ENCODE measurements at places on chromosomes 7 and 10.

GRCh38 chr10:118017850-118018249 lies 28.9 kb downstream of the RAB11FIP2 start:
- no peak for DNase-seq

- no peak for DNase-seq
These were observed 37.3 kb upstream of the PRKAR2B start for GRCh38 chr7:107007007-107007891.

- DNase-seq, result no peak
These were observed 19.8 kb downstream of the NANOS1 start for GRCh38 chr10:119049361-119049760.

DNA sequence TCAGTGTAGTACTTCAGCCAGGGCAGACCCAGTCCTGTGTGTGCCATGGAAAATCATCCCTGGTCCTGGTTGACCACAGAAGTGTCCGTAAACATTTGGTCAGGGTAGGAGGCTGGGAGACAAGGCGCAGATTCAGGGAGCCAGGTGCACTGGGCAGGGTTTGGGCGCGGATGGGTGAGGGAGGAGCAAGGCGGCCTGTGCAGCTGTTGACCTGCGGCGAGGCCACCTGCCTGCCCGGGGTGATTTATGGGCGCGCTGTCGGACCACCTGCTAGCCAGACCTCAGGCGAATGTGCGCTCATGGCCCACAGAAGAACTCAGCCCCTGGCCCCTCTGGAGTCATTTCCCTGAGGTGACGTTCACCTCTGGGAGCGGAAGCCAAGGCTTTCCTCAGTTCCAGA lies 6.6 kb downstream of the SFRP5 start:
- no peak for DNase-seq

GRCh38 chr10:28470873-28471651 lies 61.9 kb upstream of the WAC start:
- DNase-seq, result no peak

DNA sequence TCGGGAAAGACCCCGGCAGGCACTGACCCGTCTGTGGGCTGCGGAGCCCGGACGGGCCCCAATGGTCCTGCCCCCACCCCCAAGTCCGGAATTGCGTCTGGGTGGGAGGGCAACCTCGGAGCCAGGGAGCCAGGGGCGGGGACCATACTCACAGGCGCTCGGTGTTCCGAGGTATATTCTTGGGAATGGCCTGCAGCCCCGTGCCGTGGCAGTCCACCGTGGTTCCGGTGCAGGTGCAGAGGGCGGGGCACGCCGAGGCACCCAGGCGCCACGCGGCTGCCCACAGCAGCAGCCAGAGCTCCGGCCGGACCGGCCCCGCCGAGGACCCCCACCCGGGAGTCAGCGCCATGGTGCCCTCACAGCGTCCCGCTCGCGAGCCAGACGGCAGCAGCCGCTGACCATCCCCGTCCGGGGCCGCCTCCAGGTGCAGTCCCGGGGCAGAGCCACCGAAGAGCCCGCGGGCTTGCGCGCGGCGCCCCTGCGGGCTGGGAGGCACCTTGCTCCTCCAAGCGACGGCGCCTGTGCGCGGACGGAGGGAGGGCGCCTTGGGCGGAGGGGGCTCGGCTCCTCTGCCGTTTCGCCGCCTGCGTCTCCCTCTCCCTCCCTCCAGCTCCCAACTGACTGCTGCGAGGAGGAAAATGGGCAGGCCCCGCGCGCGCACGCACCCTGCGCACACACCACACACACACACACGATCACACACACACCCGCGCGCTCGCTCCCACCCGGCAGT lies at the start of gene SLIT1:
Gene SLIT1, minus strand, starts transcription at position 634 of the 733 bp plus-strand sequence. Its CDS starts 285 bp downstream, at position 349.
- no peak for DNase-seq

- DNase-seq, result peak; percentile 77
These were observed 13.3 kb downstream of the MAP3K8 start for GRCh38 chr10:30447125-30447799.

DNA sequence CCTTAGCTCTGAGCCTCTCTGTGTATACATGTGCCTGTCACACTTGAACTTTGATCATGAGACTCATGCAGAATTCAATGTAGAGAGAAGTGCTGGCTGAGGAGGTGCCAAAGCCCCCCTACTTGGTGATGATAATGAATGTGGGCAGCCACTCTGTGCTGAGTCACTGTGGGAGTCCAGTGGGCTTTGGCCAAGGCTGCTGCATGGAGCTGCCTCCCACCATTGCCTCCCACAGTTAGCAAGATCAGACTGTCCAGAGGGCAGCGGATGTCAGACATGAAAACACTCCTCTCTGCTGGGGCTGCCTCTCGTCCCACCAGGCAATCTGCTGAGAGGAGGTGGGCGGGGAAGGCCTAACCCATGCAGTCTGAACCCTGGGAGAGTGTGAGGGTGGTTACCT lies 180.3 kb downstream of the SH2D4B start:
- DNase-seq, result no peak

DNA sequence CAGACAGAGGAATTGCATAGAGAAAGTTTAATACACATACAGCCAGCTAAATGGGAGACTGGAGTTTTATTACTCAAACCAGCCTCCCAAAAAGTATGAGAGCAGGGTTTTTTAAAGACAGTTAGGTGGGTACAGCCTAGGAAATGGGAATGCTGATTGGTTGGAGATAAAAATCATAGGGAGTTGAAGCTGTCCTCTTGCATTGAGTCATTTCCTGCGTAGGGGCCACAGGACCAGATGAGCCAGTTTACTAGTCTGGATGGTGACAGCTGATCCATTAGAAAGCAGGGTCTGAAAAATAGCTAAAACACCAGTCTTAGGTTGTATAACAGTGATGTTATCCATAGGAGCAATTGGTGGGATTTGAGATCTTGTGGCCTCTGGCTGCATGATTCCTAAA lies 76.1 kb upstream of the POM121L12 start:
- no peak for DNase-seq

- DNase-seq, result no peak
These were observed 29.9 kb upstream of the PDCD4 start for GRCh38 chr10:110841767-110842267.

DNA sequence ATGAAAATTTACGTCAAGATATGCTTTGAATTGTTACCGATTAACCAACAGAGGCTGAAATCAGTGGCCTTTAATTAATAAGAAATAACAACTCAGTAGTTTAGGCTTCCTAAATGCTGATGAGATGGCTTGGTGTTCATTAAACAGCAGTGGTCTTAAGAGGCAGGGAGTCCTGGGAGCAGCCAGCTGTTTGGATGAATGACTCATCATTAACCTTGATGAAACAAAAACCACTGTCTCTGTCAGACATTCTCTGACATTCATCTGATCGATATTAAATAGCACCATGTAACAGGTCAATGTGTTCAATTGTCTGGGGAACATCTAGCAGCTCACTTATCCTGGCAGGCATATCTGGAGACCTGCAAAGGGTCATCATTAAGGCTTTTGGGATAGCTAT lies 234.2 kb upstream of the LRRN3 start:
- DNase-seq, result no peak

GRCh38 chr10:22801785-22802184 lies 87.4 kb upstream of the PIP4K2A start:
- DNase-seq, result no peak

- no peak for DNase-seq
These were observed 257.2 kb upstream of the CACNA2D1 start for GRCh38 chr7:82700741-82701140.

GRCh38 chr7:154287356-154287755 lies 235.2 kb downstream of the DPP6 start:
- DNase-seq, result no peak

- no peak for DNase-seq
These were observed 41.0 kb upstream of the EMX2 start for GRCh38 chr10:117501460-117502035.

DNA sequence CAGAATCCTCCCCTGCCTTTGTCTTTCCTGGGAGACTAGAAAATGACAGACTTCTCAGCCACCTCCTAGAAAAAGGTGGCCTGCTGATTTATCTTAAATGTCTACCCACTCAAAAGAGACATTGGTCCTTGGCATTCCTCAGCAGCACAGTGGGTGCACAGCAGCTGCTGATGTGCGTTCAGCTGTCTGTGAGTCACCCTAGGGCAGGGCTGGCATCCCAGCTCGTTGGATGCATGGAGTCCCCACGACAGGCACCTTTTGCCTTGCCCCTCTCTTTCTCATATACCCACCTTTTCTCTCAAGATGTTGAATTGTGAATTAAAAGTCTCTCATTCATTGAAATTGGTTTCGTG lies 113.0 kb downstream of the DOCK1 start:
- no peak for DNase-seq

DNA sequence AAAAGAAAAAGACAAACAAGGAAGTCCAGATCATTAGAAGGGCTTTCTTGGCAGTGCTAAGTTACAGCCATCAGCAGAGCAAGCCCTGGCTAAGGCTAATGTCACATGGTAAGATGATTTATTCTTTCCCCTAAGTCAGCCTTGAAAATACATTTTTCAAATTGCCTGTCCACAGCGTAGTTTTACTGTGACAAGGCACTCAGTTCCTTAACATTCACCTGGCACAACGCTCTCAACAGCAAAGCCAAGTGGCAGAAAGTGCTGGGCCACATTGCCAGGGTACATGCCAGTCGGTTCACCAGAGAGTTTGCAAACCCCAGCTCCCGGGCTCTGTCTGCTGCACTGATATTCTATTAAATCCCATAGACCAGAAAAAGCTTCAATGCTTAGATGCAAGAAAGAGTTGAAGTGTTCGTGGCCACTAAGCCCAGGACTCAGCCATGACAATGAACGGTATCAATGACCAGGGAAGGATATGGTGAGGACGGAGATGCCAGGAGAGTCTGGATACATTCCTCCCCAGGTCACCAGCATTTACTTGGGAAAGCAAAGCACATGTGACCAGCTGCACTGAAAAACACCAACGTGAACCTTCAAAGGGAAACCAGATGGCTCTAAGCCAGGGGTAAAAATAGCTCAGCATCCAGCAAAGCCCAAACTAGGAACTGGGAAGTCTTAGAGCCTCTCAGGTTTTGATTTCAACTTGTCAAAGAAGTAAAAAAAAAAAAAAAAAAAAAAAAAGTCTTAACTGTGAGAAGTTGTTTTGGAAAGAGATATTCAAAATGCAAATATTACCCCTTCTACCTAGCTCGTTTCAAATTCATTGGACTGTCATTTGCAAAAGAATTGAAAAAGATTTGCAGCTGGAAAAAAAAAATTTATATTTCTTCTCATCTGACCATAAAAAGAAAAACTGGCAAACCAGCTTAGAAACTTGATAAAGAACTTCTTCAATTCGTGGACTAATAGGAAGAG lies 23.9 kb upstream of the MPP7 start:
- peak; percentile 59 for DNase-seq

GRCh38 chr7:105958012-105958411 lies 5.1 kb upstream of the CDHR3 start:
- no peak for DNase-seq

DNA sequence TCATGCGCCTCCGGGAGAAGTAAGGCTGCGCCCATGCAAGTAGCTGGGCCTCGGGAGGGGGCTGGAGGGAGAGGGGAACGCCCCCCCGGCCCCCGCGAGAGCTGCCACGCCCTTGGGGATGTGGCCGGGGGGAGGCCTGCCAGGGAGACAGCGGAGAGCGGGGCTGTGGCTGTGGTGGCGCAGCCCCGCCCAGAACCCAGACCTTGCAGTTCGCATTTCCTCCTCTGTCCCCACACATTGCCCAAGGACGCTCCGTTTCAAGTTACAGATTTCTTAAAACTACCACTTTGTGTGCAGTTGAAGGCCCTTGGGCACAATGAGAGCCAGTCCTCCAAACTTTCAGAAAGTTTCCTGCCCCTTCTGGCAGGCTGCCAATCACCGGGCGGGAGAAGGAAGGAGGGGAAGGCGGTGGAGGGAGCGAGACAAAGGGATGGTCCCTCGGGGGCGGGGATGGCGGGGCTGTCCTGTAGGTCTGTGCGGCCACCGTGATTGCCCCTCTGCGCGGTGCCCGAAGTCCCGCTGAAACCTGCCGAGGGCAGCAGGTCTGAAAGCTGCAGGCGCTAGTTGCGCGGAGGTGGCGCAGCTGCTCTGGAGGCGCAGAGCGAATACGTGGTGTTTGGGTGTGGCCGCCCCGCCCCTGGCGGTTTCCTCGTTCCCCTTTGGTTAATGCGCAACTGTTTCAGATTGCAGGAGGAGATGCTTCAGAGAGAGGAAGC lies 2.1 kb downstream of the VIM start:
- peak; percentile 76 for DNase-seq

GRCh38 chr10:17649836-17650235 lies 5.9 kb downstream of the STAM start:
- peak; percentile 82 for DNase-seq

GRCh38 chr7:94276795-94277194 lies 117.9 kb upstream of the COL1A2 start:
- peak; percentile 73 for DNase-seq

GRCh38 chr7:158447506-158448171 lies 140.0 kb downstream of the PTPRN2 start:
- no peak for DNase-seq

DNA sequence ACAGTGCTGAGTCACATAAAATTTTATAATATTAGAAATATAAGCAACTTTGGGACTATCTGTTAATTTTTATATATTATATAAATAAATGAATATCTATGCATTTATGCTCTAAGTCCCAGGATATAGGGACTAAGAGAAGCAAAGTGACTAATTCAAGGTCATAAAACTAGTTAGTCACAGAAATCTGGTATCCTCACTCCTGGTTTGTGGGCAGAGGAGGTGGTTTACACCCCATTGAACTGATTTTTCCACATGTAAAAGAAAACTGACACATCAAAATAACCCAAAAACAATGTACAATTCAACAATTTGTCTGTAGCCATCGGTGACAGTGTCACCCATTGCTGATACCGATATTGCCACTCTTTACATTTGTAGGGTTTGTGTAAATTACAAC lies 3.0 kb downstream of the PCLO start:
- no peak for DNase-seq

GRCh38 chr10:48767373-48768143 lies 82.9 kb downstream of the WDFY4 start:
- no peak for DNase-seq

GRCh38 chr10:59752278-59752940 lies 846 bp downstream of the MRLN start:
- no peak for DNase-seq

- no peak for DNase-seq
These were observed 285.1 kb downstream of the REEP3 start for GRCh38 chr10:63806330-63806729.

DNA sequence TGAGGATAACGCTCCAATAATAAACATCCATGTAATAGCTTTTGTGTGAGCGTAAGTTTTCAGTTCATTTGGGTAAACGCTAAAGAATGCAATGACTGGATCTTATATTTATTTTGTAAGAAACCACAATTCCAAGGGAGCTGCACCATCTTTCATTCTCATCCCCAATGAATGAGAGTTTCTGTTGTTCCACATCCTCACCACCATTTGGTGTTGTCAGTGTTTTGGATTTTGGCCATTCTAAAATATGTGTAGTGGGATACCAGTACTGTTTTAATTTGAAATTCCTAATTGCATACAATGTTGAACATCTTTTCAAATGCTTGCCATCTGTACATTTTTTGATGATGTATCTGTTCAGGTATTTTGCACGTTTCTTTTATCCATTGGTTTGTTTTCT lies 50.9 kb upstream of the SEMA3D start:
- DNase-seq, result no peak

- peak; percentile 58 for DNase-seq
These were observed 2.0 kb downstream of the ANKRD2 start for GRCh38 chr10:97574374-97575126.
